ENCODE measurements at places on chromosomes 7 and 10. TPM values are rescaled to one million over a fixed set of nuclear protein-coding genes. Genes with fewer than 3 reads are reported as not detected.

GRCh38 chr10:104273286-104273685 is 4.3 kb downstream of the GSTO2 start:
- no peak for DNase-seq
- H3K36me3 ChIP-seq, result no peaks in the 10 kb centered on the region
- H3K27ac ChIP-seq, result no peak overlapping the region
- H3K4me1 ChIP-seq, result peaks cover 20% of the 10 kb centered on the region
- peaks cover 7% of the 10 kb centered on the region for H3K27me3 ChIP-seq

Gene NUTM2D
- total RNA-seq, result 5.5 TPM

DNA sequence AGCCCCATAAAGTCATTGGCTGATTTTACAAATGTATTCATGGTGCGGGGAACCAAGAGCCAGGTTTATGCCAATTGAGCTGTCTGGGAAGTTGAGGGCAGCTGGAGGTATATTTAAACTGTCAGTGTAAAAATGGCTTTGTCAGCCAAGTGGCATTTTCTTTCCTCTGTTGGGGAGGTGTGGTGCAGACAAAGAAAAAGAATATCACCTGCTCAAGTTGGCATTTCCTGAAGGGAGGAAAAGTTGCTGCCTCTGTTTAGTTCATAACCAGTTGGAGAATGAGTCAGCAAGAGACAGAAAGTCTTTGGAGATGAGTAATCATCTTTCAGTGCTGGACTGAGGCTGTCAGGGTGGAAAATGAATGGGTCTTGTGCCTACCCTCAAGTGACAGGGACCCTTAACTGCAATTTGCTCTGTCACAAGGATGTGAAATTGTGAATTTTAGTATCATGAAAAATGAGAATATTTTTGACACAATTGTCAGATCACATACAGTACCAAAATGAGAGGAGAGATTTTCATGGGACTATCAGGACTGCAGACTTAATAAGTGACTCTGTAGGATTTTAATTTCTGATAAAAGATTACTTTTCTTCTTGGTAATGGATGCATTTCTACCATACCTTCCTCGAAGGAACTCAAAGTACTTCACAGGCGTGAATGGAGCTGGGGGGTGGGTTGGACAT is 137.3 kb downstream of the ANLN start:
- no peak for DNase-seq
- no peak overlapping the region for H3K27ac ChIP-seq
- no peaks in the 10 kb centered on the region for H3K4me1 ChIP-seq
- no peaks in the 10 kb centered on the region for H3K36me3 ChIP-seq
- no peaks in the 10 kb centered on the region for H3K27me3 ChIP-seq
- no peak overlapping the region for H3K4me3 ChIP-seq

DNA sequence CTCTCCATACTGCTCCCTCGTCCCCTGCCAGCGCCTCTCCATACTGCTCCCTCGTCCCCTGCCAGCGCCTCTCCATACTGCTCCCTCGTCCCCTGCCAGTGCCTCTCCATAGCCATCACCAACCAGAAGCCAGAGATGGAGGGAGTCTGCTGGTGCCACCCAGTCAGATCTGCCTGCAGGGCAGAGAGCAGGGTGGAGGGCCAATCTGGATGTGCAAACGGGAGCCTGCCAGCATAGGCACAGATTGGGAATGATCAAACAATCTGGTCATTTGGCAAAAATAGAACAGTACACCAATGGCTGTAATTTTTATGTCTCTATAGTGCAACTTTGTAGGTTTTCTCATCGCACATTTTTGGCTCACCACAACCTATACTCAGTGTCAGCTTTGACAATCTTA is 76.9 kb upstream of the LRRC4 start:
- peak; percentile 75 for DNase-seq
- H3K4me3 ChIP-seq, result no peak overlapping the region
- H3K4me1 ChIP-seq, result peaks cover 37% of the 10 kb centered on the region
- no peaks in the 10 kb centered on the region for H3K36me3 ChIP-seq

DNA sequence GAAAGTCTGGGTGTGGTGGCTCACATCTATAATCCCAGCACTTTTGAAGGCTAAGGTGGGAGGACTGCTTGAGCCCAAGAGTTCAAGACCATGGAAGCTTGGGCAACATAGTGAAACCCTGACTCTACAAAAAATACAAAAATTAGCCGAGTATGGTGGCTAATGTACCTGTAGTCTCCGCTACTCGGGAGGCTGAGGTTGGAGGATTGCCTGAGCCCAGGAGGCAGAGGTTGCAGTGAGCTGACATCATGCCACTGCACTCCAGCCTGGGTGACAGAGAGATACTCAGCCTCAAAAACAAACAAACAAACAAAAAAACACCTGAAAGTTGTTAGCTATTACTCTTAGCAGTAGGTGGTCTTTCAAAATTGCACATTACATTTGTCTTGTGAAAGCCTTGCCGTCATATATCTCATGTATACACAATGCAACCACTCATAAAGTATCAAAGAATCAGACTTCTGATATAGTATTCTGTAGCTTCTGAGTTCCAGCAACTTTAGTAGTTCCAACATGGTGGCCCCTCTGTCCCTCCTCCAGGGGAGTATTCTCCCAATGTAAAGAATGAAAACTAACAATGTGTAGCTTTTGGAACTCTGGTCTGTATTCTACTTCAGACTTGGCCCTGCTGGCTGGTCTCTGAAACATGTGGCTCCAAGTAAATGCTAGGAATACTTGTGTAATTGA is 101.5 kb downstream of the ZNF92 start:
- H3K4me1 ChIP-seq, result peaks cover 6% of the 10 kb centered on the region
- no peak for DNase-seq
- no peaks in the 10 kb centered on the region for H3K27me3 ChIP-seq
- no peaks in the 10 kb centered on the region for H3K36me3 ChIP-seq
- peak overlapping the region; percentile 60 for H3K27ac ChIP-seq

- DNase-seq, result peak; percentile 99
- H3K27me3 ChIP-seq, result no peaks in the 10 kb centered on the region
- peak overlapping the region; percentile 86 for H3K4me3 ChIP-seq
- H3K36me3 ChIP-seq, result no peaks in the 10 kb centered on the region
- H3K27ac ChIP-seq, result peak overlapping the region; percentile 94
Measured at GRCh38 chr7:99504281-99504602, 220 bp upstream of the ZKSCAN5 start.

Gene TSPAN12
- total RNA-seq, result 39.3 TPM

Gene BEND7
- total RNA-seq, result 10.7 TPM

DNA sequence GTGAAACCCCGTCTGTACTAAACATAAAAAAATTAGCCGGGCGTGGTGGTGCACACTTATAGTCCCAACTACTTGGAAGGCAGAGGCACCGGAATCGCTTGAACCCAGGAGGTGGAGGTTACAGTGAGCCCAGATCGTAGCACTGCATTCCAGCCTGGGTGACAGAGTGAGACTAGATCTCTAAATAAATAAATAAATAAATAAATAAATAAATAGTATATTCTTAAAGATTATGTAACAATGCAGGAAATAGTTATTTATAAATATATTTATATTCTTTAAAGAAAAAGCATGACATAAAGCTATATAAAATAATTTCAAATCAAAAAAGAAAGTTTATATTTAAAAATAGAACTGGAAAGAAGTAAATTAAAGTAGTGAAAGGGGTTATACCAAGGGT is 76.4 kb downstream of the MBL2 start:
- H3K27ac ChIP-seq, result no peak overlapping the region
- H3K36me3 ChIP-seq, result no peaks in the 10 kb centered on the region
- H3K4me1 ChIP-seq, result no peaks in the 10 kb centered on the region
- no peaks in the 10 kb centered on the region for H3K27me3 ChIP-seq

GRCh38 chr10:100907773-100908363 is 4.9 kb upstream of the SLF2 start:
- H3K4me3 ChIP-seq, result no peak overlapping the region
- H3K27ac ChIP-seq, result no peak overlapping the region
- DNase-seq, result no peak
- H3K4me1 ChIP-seq, result no peaks in the 10 kb centered on the region

- H3K27me3 ChIP-seq, result no peaks in the 10 kb centered on the region
- H3K4me3 ChIP-seq, result no peak overlapping the region
- H3K27ac ChIP-seq, result peak overlapping the region; percentile 83
Measured at GRCh38 chr7:150666412-150666811, 19.1 kb upstream of the GIMAP2 start.

Gene SH3PXD2A
- total RNA-seq, result 36.7 TPM

Gene GPRIN2
- not detected for total RNA-seq

GRCh38 chr7:143480501-143480900 is 2.8 kb downstream of the TAS2R41 start:
- no peak for DNase-seq
- H3K4me3 ChIP-seq, result no peak overlapping the region
- H3K36me3 ChIP-seq, result no peaks in the 10 kb centered on the region
- H3K4me1 ChIP-seq, result no peaks in the 10 kb centered on the region
- H3K27me3 ChIP-seq, result no peaks in the 10 kb centered on the region

- no peaks in the 10 kb centered on the region for H3K4me1 ChIP-seq
- DNase-seq, result no peak
- no peaks in the 10 kb centered on the region for H3K36me3 ChIP-seq
- H3K4me3 ChIP-seq, result no peak overlapping the region
- H3K27ac ChIP-seq, result no peak overlapping the region
Measured at GRCh38 chr7:79216236-79216635, 237.2 kb downstream of the MAGI2 start.

Gene SPDYE16
- total RNA-seq, result 0.77 TPM

Gene PLXDC2
- total RNA-seq, result 33.4 TPM

Gene KLF6
- 143 TPM for total RNA-seq

Gene DNA2
- total RNA-seq, result 8.6 TPM

GRCh38 chr10:130409931-130410330 is 273.7 kb downstream of the GLRX3 start:
- H3K27me3 ChIP-seq, result no peaks in the 10 kb centered on the region
- no peaks in the 10 kb centered on the region for H3K4me1 ChIP-seq
- no peak overlapping the region for H3K27ac ChIP-seq
- no peaks in the 10 kb centered on the region for H3K36me3 ChIP-seq

Gene UTF1
- total RNA-seq, result 0.54 TPM

DNA sequence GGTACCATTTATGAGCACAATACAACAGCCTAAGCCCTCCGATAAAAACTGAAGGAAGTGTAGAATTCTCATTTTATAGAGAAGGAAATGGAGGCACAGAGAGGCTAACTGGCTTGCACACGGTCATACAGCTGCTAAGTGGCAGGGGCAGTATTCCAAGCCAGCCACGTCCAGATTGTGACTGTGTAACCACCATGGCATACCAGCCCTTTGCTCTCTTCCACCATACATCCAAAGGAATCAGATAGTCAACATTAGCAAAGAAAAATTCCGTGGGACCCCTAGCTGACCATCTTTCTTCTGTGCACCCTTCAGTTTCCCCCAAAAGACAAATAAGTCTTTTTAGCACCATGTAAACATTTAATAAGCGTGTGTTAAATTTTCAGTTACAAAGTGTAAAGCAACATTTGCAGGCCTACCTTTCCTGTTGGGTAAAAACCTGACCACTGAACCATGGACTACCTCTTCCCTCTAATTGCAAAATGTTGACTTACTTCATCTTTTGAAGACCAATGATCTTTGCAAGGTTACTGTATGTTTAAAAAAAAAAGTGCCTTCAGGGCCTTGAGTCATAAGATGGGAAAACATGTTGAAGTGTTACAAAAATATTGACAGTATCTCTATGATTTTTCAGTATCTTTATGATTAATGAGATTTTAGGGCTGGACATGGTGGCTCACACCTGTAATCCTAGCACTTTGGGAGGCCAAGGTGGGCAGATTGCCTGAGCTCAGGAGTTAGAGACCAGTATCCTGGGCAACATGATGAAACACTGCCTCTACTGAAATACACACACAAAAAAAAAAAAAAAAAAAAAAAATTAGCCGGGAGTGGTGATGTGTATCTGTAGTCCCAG is 24.3 kb upstream of the PDZD8 start:
- H3K27ac ChIP-seq, result peak overlapping the region; percentile 80
- H3K4me1 ChIP-seq, result no peaks in the 10 kb centered on the region

DNA sequence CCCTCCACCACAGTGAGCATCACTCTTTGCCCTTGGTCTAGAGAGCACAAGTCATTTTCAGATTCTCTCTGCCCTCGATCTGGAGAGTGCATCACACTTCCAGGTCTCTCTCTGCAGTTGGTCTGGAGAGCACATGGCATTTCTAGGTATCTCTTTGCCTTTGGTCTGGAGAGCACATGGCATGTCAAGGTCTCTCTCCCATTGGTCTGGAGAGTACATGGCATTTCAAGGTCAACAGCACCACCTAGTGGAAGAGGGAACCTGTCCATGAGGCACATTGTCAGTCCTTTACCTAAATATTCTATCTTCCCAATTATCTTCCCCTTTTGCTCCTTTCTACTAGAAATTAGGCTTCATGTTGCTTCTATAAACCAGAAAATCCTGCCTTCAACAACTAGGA is 1139.4 kb downstream of the XPNPEP1 start:
- no peak overlapping the region for H3K4me3 ChIP-seq
- no peaks in the 10 kb centered on the region for H3K27me3 ChIP-seq
- no peaks in the 10 kb centered on the region for H3K4me1 ChIP-seq
- no peak overlapping the region for H3K27ac ChIP-seq
- H3K36me3 ChIP-seq, result no peaks in the 10 kb centered on the region

- H3K4me1 ChIP-seq, result no peaks in the 10 kb centered on the region
- H3K36me3 ChIP-seq, result peaks cover 53% of the 10 kb centered on the region
- H3K4me3 ChIP-seq, result no peak overlapping the region
- no peaks in the 10 kb centered on the region for H3K27me3 ChIP-seq
Measured at GRCh38 chr7:107594961-107595737, 15.1 kb downstream of the BCAP29 start.

Gene DLX6
- not detected for total RNA-seq

All from spleen (tissue), 13 donors.